Progenitor cell of endocrine pancreas (in vitro differentiated cells): ENCODE measurements at places on chromosomes 3 and 15.
A peak's percentile ranks its signal among the peaks of the same experiment; 100 is the strongest.

DNA sequence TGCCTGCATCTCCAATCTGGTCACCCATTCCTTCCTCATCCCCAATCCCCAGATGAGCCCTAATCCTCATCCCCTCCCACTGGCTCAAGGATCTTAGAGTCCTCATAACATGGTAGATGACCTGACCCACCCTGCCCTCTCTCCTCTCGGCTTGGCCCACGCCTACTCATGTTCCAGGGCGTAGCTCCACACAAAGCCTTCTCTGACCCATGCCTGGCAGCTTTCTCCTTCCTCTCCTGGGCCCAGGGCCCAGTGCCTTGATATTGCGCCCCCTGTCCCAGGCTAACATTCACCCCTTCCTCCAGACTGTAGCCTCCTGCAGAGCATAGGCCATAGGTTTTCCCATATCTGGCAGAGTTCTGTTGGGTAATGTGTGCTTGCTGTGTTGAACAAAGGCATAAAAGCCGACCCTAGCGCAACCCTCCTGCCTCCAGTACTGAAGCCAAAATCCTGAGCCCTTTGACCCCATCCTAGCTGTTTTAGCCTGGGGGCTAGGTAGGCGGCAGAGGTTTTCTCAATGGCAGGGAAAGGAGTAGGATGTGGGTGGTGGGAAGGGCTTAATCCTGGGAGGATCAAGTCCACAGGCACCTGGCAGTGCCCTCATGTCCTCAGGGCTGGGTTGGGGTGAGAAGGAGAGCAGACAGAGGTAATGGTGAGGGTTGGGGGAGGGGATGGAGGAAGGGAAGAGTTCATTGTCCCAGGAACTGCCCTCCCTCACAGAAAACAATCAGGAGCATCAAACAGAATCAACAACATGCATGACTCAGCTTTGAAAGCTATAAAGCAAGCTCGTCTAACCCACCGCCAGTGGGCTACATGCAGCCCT lies 35.5 kb downstream of the MESD start:
- DNase-seq, result no peak

- no peak for DNase-seq
These were observed 263.9 kb downstream of the FAM43A start for GRCh38 chr3:194949592-194949991.

DNA sequence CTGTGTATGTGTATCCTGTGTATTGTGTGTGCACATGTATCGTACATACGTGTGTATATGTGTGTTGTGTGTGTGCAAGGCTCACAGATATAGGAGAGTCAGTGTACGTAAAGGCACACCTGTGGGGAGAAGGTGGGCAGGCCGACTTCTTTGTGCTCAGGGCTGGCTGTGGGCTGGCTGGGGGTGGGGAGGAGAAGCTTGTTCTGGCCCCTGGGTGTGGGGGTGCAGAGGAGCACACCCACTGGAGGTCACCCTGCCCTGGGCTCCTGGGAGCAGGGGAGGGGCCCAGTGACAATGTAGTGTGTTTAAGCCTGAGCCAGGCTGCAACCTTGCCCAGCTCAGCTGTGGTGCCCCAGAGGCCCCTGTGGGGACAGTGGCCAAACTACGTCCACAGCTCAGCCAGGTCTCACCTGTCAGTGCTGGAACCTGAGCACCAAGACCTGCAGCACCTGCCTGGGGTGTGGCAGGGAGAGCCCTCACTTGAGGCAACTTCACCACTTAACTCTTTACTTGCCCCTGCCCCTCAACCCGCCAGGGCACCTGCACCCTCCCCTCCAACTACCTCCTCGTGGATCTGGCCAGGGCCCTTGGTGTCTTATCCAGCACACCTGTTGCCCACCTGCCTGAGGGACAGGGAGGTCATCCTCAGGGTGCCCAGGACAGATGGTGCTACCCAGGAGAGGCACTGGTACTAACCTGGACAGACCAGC lies 2.6 kb upstream of the HHATL start:
- peak; percentile 7 for DNase-seq

GRCh38 chr15:38190501-38190900 lies 62.1 kb upstream of the SPRED1 start:
- DNase-seq, result no peak

GRCh38 chr3:165192610-165193192 lies 3.5 kb downstream of the SLITRK3 start:
- DNase-seq, result no peak

GRCh38 chr15:52021128-52021671 lies 2.2 kb downstream of the MAPK6 start:
- DNase-seq, result no peak

DNA sequence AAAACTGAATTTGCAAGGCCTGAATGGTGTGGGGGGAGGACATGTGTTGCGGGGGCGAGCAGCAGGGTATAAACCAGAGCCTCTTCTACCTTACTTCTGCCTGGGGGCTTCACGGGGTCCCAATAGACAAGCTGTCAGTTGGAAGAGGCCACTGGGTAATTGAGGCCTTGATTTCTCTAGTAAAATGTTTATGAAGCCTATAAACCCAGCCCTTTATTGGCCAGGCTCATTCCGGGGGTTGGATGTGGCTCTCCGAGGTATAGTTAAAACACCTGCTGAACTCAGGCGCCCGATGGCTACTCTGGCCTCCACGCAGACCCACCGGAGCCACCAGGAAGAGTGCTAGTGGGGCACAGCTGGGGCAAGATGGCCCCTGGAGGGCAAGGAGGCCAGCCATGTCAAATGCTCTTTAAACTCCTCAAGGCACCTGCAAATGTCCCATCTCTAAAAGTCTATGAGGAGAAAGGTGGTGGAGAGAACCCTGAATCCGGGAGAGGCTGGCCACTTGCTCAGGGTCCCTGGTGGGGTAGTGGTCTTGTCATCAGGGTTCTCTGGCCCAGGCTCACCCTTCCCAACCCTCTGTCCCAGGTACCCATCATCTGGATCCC lies 34.3 kb downstream of the IGDCC3 start:
- DNase-seq, result no peak

- DNase-seq, result no peak
These were observed 224.4 kb upstream of the ICE2 start for GRCh38 chr15:60703207-60703933.

GRCh38 chr3:32243519-32243918 lies 5.0 kb downstream of the CMTM8 start:
- no peak for DNase-seq

DNA sequence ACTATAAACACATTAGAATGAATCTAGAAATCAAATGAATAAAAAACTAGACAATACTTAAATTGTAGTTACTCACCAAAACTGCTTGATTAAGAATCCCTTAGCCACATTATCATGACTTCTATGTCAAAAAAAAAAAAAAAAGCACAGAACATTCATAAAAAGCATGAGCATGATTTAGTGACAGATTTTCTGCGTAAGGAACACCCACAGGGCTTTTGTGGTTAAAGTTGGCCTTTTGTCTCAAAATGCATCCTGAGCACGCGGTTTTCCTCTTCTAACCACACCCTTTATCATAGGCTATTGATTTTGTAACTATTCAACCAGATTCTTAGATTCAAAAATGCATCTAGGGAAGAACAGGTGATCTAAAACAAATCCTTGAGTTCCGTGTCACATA lies 334.0 kb upstream of the NR2F2 start:
- DNase-seq, result no peak

GRCh38 chr15:68725736-68726135 lies 95.0 kb downstream of the ANP32A start:
- DNase-seq, result no peak

GRCh38 chr3:32146746-32147211 lies 40.4 kb downstream of the GPD1L start:
- DNase-seq, result no peak

DNA sequence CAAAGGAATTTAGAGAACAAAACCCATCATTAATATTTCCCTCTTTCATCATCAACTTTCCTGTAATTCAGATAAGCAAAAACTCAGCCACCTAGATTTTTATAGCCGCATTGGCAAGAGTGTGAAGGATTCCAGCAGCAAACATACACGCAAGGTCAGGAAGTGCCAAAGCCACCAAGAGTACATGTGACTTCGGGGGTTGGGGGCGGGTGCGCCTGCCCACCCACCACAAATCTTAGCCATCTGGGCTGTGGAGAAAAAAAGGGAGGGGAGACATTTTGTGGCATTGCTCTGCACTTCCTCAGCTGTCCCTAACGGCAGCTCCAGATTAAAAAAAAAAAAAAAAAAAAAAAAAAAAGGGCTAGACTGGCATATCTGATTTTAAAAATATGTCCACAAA lies 148.4 kb downstream of the TNIK start:
- DNase-seq, result no peak

DNA sequence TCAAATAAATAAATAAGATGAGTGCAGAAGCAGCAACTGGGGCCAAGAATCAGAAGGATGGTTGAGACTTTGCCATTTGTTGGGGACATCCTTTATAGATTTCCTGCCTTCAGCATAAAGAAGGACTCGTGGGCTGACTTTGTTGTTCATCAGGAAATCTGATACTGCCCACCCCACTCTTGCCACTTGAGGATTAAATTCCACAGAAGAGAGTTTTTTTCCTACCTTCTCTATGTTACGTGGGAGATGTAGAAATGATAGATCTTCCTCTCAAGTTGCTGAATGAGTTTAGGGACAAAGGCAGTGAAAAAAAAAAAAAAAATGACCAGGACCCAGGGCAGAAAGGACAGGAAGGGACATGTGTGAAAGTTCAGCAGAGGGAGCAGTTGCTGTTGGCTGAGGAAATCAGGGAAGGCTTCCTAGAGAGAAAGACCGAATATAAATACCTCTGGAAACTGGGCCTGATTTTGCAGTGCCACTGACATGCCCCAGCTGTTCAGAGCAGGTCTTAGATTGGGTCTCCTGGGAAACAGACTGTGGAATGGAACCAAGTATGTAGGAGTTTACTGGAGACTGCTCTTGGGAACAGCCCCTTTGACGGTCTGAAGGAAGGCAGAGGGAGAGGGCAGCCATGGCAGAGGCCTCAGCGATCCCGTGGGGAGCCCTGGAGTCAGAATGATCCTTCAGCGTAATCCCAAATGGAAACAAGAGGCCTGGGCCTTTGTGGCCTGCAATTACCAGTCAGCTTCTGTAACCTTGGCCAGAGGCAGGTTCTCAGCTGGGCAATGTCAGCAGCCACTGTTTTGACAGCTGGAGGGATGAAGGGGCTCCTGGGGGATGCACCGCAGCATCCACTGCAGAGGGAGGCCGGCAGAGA lies 50.9 kb downstream of the C3orf20 start:
- DNase-seq, result no peak

- no peak for DNase-seq
These were observed 438 bp downstream of the THBS1 start for GRCh38 chr15:39581242-39581792.

GRCh38 chr3:126540342-126540849 lies 16.4 kb downstream of the CHST13 start:
- peak; percentile 4 for DNase-seq

GRCh38 chr15:69973102-69973714 lies 124.5 kb downstream of the TLE3 start:
- no peak for DNase-seq

DNA sequence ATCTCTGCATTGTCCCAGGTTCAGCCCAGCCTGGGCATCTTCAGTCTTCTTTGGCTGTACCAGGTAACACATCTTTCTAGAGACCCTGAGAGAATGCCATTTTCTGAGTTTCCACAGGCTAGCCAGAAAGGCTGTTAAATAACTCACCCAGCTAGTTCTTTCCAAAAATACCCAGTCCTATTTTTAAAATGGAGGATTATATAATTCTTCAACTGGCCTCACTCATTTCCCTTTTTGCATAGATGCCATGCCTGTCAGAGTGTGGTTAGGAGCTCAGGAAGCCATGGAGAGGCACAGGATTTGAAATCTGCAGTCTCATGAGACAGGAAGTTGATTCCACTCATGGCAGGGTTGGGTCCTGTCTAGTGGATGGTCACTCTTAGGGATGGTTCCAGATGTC lies 39.8 kb downstream of the CEMIP start:
- no peak for DNase-seq

DNA sequence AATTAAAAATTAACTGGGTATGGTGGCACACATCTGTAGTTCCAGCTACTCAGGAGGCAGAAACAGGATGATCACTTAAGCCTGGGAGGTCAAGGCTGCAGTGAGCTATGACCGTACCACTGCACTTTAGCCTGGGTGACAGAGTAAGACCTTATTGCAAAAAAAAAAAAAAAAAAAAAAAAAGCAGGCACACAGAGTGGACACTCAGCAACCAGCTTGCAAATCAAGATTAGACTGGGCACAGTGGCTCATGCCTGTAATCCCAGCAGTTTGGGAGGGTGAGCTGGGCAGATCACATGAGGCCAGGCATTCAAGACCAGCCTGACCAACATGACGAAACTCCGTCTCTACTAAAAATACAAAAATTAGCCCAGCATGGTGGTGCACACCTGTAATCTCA lies 5.4 kb downstream of the CLN6 start:
- DNase-seq, result no peak

GRCh38 chr15:50146632-50147031 lies 27.6 kb upstream of the ATP8B4 start:
- DNase-seq, result no peak

GRCh38 chr3:39808467-39809180 lies 785 bp upstream of the MYRIP start:
- peak; percentile 21 for DNase-seq

DNA sequence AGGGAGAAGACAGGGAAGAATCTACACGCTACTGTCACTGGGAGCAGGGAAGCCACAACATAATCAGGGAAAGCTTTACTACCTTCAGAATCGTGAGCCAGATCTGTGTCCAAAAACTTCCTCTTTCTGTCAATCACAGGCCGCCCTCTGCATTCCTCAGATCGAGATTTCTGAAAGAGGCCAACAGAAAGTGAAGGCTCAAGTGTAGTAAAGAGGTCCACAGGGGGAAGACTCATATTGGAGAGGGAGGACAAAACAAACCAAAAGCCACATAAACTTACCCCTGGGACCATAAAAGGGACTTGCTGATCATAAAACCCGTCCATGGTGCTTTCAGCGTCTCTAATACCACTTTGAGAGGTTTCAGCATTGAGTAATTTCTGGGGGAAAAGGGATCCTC lies 3.3 kb downstream of the ETV5 start:
- no peak for DNase-seq

- DNase-seq, result no peak
These were observed 156.3 kb downstream of the MEX3B start for GRCh38 chr15:81889485-81889881.

GRCh38 chr3:148642616-148643015 lies 55.1 kb upstream of the AGTR1 start:
- DNase-seq, result no peak

GRCh38 chr3:63051920-63052319 lies 176.7 kb upstream of the CADPS start:
- no peak for DNase-seq

GRCh38 chr3:33834096-33834453 lies 35.6 kb downstream of the PDCD6IP start:
- DNase-seq, result no peak

DNA sequence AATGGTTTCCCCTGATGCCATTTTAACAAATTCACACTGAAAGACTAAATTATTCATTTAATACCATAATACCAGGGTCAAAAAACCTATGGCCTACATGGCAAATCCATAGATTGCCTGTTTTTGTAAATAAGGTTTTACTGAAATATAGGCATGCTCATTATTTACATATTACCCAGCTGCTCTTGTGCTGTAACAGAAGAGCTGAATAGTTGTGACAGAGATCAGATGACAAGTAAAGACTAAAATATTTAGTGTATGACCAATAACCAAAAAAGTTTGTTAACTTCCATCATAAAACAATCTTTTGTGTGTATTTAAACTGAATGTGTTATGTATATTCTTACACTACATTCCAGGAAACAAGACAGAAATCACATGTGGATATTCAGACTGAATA lies 60.2 kb downstream of the DENND4A start:
- no peak for DNase-seq
